ENCODE measurements at places on chromosomes 4 and X. TPM values are rescaled to one million over a fixed set of nuclear protein-coding genes. Genes with fewer than 3 reads are reported as not detected.
A peak's percentile ranks its signal among the peaks of the same experiment; 100 is the strongest.

DCAF16 gene
- 24.6 TPM for total RNA-seq

ARX gene
- total RNA-seq, result not detected

- H3K36me3 ChIP-seq, result no peaks in the 10 kb centered on the region
- DNase-seq, result no peak
- no peak overlapping the region for H3K4me3 ChIP-seq
- H3K27ac ChIP-seq, result no peak overlapping the region
- H3K27me3 ChIP-seq, result no peaks in the 10 kb centered on the region
These were observed 32.9 kb upstream of the GPR78 start for GRCh38 chr4:8547108-8547911.

DNA sequence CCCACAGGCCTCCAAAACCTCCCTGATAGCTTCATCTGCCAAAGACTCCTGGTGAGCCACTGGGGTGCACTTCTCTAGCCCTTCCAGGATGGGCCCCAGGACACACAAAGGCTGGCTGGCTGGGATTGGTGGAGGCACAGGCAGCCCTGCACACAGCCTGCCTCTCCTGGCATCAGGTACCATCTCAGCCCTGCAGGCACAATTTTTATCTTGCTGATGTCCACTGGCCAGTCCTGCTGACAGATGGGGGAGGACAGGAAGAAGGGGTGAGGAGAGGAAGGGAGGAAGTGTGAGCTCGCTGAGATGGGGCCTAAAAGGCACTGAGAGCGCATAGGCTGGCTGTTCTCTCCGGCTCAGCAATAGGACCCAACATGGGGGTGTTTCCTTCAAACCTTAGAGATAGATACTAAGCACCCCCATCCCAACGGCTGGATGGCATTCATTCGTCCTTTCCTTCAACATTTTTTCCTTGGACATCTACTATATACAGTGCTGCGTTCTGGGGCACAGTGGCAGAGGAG lies 92.7 kb downstream of the PJA1 start:
- H3K36me3 ChIP-seq, result no peaks in the 10 kb centered on the region
- H3K4me3 ChIP-seq, result no peak overlapping the region
- no peaks in the 10 kb centered on the region for H3K27me3 ChIP-seq
- DNase-seq, result no peak

DNA sequence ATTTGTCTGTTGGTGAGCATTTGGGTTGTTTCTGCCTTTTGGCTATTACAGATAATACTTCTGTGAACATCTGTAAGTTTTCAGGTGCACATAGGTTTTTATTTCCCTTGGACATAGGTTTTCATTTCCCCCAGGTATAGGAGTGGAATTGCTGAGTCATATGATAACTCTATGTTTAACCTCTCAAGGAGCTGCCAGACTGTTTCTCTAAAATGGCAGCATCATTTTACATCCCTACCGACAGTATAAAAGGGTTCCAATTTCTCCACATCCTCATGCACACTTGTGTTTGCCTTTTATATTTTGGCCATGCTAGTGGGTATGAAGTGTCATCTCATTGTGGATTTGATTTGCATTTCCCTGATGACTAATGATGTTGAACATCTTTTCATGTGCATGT lies 53.5 kb downstream of the TMEM164 start:
- no peak overlapping the region for H3K27ac ChIP-seq
- H3K27me3 ChIP-seq, result no peaks in the 10 kb centered on the region
- no peaks in the 10 kb centered on the region for H3K4me1 ChIP-seq
- no peak overlapping the region for H3K4me3 ChIP-seq
- no peak for DNase-seq
- no peaks in the 10 kb centered on the region for H3K36me3 ChIP-seq

- no peaks in the 10 kb centered on the region for H3K4me1 ChIP-seq
- peak; percentile 56 for DNase-seq
- H3K36me3 ChIP-seq, result no peaks in the 10 kb centered on the region
- H3K4me3 ChIP-seq, result peak overlapping the region; percentile 41
- no peaks in the 10 kb centered on the region for H3K27me3 ChIP-seq
These were observed 405.6 kb downstream of the FAM47A start for GRCh38 chrX:33726281-33727160.

Data from sigmoid colon (tissue), 7 donors.